Muscle of arm (tissue), 14 donors: ENCODE measurements at places on chromosomes 5 and 9. TPM values are rescaled to one million over a fixed set of nuclear protein-coding genes. Genes with fewer than 3 reads are reported as not detected.
A peak's percentile ranks its signal among the peaks of the same experiment; 100 is the strongest.

DNA sequence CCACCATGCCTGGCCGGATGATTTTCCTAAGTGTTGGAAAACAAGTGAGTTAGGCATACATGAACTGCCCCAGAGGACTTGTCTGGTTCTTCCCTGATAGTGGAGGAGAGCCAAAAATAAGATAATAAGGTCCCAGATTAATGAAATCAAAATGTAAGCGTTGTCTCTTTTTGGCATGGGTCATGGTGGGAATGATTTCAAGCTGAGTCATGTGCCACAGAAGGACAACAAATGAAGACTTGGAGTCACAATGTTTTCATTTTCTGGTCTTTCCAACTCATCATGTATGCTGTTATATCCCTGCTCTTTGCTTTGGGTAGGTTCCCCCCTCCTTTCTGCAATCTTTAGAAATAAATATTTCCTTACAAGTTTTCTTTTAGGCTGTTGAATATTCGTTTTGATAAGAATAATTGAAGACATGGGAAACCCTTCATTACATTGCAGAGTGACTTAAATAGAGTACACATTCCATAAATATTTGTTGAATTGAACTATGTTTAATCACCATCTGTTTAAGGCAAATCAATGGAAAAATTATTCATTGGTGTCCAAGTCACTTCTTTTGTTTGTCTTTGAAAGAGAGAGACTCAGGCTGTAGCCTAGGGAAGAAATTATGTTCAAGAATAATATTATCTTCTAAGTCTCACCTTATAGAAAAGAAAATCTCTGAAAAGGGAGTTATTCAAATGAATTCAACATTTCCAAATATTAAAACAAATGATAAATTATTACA is 196.3 kb downstream of the CSNK1G3 start:
- no peak for DNase-seq

DNA sequence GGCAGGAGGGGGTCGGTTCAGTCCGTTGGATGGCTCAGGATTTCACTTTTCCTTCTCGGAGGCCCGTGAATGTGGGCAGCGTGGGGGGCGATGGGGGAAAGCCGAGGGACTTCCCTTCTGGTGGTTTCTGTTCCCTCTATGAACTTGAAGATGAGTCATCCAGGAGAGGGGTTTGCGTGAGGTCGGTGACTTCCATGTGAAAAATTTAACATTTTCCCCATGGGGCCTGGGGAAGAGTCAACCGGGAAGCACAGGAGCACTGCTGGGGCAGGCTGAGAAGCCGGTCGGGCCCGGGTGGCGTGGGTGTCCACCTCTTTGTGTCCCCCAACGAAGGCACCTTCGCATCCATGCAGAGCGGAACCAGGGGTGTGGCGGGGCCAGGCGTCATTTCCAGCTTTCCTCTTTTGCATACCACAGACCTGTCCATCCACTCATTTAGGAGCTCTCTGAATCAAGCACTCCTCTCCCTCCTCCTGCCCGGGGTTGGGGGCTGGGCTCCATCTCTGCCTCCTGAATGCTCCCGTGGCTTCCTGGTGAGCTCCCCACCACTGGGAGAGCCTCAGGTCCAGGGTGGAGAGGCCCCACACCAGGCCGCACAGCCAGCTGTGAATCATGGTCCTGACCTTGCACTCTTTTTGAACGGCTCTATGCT is 68.4 kb downstream of the ANKRD33B start:
- no peak for DNase-seq

GRCh38 chr5:10467281-10468198 is 25.9 kb downstream of the ROPN1L start:
- DNase-seq: no peak

GRCh38 chr5:103458497-103459040 is 104.0 kb downstream of the NUDT12 start:
- DNase-seq: no peak

DNA sequence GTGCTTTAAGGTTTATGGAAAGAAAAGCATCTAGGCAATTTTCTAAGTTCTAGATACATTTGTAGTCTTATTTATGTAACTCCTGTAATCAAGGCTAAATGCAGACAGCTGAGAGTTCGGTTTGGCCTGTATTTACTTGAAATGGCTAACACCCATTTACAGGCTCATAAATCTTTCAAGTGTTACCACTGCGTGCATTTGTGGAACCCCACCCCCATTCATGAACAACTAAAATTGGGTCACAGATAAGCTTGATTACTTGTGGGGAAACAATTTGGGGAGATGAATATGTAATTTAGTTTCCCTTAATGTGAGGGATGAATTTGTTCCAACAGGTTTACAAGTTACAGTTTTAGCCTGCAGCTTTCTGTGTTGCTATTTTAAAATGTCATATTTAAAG is 360.6 kb downstream of the ARRDC3 start:
- no peak for DNase-seq

DNA sequence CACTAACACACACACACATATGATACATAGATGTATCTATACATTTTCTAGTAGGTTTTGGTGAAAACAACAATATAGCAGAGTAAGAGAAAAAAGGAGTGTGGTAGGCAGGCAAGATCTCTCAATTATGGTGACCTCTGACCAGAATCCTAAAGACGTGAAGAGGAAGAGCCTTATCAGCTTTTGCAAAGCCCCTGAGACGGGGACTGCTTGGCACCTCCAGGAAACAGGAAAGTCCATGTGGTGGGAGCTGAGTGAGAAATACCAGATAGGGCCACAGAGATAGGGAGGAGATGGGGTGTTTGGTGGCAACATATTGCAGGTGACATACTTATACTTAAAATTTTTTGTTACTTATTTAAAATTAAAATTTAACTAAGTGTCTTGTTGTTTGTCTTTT is 39.9 kb upstream of the CTXN3 start:
- DNase-seq: no peak

GRCh38 chr9:38620483-38621433 is at the start of gene ANKRD18A:
TSS of gene ANKRD18A (minus strand) at chr9:38620596. CDS start at chr9:38620285, 311 bp downstream.
- DNase-seq: peak; percentile 15

- no peak for DNase-seq
Measured at GRCh38 chr5:170081616-170082015, 24.1 kb upstream of the FOXI1 start.

The PAEP gene
- polyA plus RNA-seq: not detected

The MLLT3 gene
- polyA plus RNA-seq: 78.8 TPM

The FIBCD1 gene
- not detected for polyA plus RNA-seq

The CAPSL gene
- polyA plus RNA-seq: not detected

The NINJ1 gene
- 31.0 TPM for polyA plus RNA-seq

The ADAMTS2 gene
- polyA plus RNA-seq: 37.7 TPM

The CAMK2A gene
- polyA plus RNA-seq: 98.9 TPM
